ENCODE measurements at places on chromosomes 4 and X. TPM values are rescaled to one million over a fixed set of nuclear protein-coding genes. Genes with fewer than 3 reads are reported as not detected.

The ZBTB49 gene
- total RNA-seq = 2.6 TPM

The SOX3 gene
- not detected for total RNA-seq

The NALF2 gene
- 6.1 TPM for total RNA-seq

The SLC10A6 gene
- total RNA-seq = not detected

The TCEANC gene
- 0.70 TPM for total RNA-seq

The PHOX2B gene
- total RNA-seq = not detected

The TKTL2 gene
- not detected for total RNA-seq

The S100P gene
- total RNA-seq = 184 TPM

The PCDH19 gene
- total RNA-seq = 0.02 TPM

The MAGEA9B gene
- not detected for total RNA-seq

The ITGB1BP2 gene
- 0.44 TPM for total RNA-seq

The SERTM2 gene
- total RNA-seq = not detected

The MGAT4D gene
- not detected for total RNA-seq

The CXCL3 gene
- 3.3 TPM for total RNA-seq

The SHROOM4 gene
- not detected for total RNA-seq

The STAG2 gene
- 37.3 TPM for total RNA-seq

The ADH1A gene
- not detected for total RNA-seq

The NLRP2B gene
- not detected for total RNA-seq

The PAGE5 gene
- not detected for total RNA-seq

The ZDHHC15 gene
- not detected for total RNA-seq

The GLRB gene
- 1.00 TPM for total RNA-seq

The GLOD5 gene
- total RNA-seq = not detected

The SPANXA1 gene
- 0.24 TPM for total RNA-seq

The SPINK2 gene
- total RNA-seq = not detected

The GALNT7 gene
- total RNA-seq = 30.3 TPM

The LRAT gene
- total RNA-seq = not detected

The CTAG1B gene
- total RNA-seq = not detected

The RTL5 gene
- total RNA-seq = 2.2 TPM

Measured in A549 treated with AZD2906 at 1 μM for 4 hours (cell line).